ENCODE measurements at places on chromosomes 6 and 20. TPM values are rescaled to one million over a fixed set of nuclear protein-coding genes. Genes with fewer than 3 reads are reported as not detected.

THEMIS gene
- total RNA-seq = 0.13 TPM

DNA sequence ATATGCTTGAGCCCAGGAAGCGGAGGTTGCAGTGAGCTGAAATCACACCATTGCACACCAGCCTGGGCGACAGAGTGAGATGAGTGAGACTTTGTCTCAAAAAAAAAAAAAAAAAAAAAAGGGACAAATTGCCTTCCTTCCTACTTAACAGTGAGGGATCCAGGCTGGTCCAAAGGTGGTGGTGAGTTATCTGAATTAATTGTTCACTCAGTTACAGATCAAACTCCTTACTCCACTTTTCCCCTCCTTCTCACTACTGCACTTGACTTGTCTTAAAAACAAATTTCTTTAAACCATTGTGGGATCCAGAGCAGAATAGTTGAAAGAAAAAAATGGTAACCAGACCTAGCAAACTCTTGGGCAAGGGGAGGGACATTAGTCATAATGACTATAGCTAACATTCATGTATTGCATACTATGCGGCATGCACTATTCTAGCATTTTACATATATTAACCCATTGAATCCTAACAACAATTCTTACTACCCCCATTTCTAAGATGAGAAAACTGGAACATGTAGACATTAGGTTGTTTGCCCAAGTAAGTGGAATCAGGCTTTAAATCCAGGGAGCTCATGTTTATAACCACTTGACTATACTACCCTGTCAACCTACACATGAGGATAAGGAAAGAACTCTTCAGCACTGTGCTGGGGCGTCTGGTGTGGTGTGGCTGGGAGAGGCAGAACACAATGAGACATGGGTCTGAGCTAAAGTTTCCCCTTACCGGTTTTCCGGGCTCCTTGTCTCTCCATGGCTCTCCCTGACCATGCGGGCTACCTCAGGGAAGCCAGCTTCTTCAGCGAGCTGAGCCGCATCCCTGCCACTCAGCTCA is 1.5 kb downstream of the GPANK1 start:
- no peak for DNase-seq

XKR7 gene
- not detected for total RNA-seq

GRCh38 chr20:59938221-59938620 is 1.9 kb downstream of the PPP1R3D start:
- DNase-seq = no peak
